Inflammatory macrophage (primary cell): ENCODE measurements at places on chromosomes 1 and 21.

DNA sequence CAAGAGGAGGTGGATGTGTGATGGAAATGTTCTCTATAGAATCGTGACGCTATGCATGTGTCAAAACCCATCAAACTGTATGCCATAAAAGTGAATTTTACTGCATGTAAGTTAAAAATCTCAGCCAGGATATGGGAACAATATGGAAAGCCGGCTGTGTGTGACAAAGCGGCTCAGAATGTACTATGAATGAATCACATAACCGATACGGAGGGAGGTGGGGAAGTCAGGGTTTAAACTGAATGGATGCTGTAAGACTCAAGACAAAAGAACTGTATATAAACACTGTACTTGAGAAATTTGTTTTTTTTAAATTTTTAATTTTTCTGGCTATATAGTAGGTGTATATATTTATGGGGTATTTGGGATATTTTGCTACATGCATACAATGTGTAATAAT, 111.6 kb upstream of the PDE4B start:
- DNase-seq, result no peak

DNA sequence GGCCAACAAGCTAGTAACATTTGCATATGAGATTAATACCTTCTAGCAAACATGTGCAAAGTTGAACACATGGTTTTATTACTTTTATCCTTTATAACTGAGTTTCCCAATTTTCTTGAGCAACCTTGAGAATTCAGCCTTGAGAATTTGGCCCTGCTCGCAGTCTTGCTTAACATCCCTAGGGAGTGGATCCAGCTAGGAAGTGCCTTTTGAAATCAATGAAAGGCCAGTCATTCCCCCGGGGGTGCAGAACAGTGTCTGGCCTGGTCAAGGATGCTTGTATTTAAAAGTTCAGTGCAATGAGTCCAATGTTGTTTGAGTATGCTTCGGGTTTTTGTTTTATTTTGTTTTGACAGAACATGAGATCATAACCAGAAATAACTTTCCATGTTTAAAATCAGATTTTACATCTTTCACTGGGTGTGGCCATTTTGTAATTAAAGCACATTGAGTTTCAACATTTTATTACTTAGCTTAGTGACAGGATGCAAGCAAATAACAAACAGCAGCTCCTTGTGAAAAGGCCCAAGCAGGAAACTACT, 16.7 kb downstream of the PALMD start:
- DNase-seq, result no peak

DNA sequence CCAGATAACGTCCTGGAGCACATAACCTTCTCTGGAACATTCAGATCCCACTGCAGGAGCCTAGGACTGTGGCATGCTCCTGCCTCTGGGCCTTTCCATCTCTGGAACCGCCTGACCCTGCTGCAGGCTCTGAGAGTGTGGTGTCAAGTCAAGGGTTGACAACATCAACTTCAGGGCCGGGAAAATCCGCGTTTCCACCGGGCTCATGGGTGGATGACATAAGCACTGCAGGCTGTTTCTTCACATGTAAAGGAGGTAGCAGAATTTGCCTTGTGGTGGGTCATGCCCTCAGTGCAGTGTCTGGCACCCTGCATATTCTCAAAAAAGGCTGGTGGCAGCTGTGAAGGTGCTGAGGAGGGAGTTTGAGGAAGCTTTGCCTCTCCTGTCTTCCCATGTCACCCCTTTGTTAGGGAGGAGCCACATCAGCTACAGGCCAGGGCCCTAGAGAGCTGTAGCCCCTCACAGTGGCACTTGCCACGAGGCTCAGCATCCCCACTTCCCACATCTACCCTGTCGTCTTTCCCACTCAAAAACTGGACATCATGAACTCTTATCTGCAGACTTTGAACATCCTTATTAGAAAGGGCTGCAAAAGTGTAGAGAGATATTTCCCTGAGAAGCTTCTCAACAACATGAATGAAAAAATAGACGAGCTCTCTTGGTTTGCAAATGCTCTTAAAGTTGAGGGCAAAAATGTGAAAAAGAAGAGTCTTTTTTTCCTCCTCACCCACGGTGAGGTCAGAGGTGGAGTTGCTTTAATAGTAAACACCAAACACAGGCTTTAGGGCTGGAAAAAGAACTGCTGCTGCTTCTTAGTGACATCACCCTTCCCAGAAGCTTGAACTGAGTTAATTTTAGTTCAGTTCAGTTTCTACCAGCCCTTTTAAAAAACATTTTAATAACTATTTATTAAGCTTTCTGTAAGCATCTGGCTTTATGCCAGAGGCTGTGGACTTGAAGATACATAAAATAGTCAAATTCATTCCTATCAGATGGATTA, 121.3 kb downstream of the HUNK start:
- DNase-seq, result no peak

GRCh38 chr1:22184892-22185612, 42.2 kb upstream of the WNT4 start:
- DNase-seq, result no peak

GRCh38 chr1:85276978-85277639, 677 bp upstream of the BCL10 start:
- DNase-seq, result no peak

GRCh38 chr1:64304823-64305222, 101.4 kb downstream of the UBE2U start:
- DNase-seq, result no peak

- DNase-seq, result no peak
Measured at GRCh38 chr1:6126521-6127067, 53.5 kb downstream of the CHD5 start.

GRCh38 chr1:60753036-60753900, 329.1 kb upstream of the NFIA start:
- DNase-seq, result no peak

- DNase-seq, result peak; percentile 46
Measured at GRCh38 chr1:44275991-44276405, 62.7 kb downstream of the DMAP1 start.

- no peak for DNase-seq
Measured at GRCh38 chr1:206941766-206942418, 4.4 kb downstream of the PIGR start.

DNA sequence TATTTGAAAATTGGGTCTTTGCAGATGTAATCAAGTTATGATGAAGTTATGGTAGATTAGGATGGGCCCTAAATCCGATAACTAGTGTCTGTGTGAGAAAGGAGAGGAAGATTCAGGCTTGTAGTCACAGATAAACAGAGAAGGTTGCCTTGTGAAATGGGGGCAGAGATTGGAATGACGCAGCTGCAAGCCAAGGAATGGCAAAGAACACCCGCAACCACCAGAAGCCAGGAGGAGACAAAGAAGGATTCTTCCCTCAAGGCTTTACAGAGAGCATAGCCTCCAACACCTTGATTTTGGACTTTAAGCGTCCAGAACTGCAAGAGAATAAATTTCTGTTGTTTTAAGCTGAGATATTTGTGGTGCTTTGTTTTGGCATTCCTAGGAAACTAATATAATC, 35.4 kb upstream of the COL24A1 start:
- no peak for DNase-seq
